HT-29 (cell line): ENCODE measurements at places on chromosomes 12 and 14. TPM values are rescaled to one million over a fixed set of nuclear protein-coding genes. Genes with fewer than 3 reads are reported as not detected.

GRCh38 chr14:77316872-77317301 is 3.8 kb downstream of the POMT2 start:
- no peak for DNase-seq

DNA sequence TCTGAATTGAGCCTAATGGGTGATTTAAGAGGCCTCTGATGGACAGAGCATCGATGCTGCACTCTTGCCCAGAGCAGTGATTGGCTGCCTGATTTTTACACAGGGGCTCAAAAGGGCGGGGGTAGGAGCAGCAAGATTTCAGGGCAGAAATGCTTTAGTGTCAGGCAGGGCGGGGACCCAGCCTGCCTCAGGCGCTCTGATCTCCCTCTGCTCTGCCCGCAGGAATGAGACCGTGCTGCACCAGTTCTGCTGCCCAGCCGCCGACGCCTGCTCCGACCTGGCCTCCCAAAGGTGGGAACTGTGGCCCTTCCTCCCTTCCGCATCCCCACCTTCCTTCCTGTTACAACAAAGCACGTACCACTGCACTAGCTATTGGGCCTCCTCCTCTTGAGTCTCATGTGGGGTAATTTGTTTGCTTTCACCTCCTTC is 32.4 kb downstream of the IQSEC3 start:
- no peak for DNase-seq

GRCh38 chr12:48602192-48602989 is 32.5 kb upstream of the LALBA start:
- no peak for DNase-seq

DNA sequence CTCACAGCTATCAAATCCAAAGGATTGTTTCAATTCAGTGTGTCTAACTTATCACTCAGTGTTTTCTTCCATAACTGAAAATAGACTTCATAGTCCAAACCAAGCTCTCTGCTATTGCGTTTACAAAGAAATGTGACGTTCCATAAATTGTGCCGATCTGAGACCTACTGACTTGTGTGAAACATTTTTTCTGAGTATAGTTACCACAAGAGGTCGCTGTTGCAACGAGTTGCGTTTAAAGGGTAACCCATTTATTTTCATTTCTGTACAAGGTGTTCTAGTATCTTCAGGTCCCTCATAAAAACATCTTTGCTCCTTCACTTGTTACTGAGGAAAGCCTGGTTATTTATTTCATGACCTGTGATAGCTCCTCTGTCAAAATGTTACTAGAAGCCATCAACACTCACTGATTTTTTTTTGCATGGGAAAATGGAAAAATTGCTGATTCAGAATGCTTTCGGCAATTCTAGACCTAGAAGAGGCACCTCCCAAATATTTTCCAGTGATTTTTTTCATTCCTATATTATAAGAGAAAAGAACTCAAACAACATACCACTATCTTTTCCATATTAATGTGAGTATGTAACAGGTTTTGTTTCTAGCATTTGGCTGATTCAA is 60.9 kb upstream of the OR4E1 start:
- peak; percentile 68 for DNase-seq

GRCh38 chr12:112665958-112666357 is 125.6 kb upstream of the RPH3A start:
- DNase-seq = no peak

GRCh38 chr12:45557016-45557415 is 172.5 kb upstream of the ARID2 start:
- no peak for DNase-seq

- DNase-seq = no peak
Measured at GRCh38 chr14:64610049-64610746, 60.4 kb downstream of the PPP1R36 start.

- no peak for DNase-seq
Measured at GRCh38 chr14:68094158-68094557, 274.6 kb downstream of the RAD51B start.

- DNase-seq = no peak
Measured at GRCh38 chr12:778615-779014, 26.2 kb downstream of the WNK1 start.

DNA sequence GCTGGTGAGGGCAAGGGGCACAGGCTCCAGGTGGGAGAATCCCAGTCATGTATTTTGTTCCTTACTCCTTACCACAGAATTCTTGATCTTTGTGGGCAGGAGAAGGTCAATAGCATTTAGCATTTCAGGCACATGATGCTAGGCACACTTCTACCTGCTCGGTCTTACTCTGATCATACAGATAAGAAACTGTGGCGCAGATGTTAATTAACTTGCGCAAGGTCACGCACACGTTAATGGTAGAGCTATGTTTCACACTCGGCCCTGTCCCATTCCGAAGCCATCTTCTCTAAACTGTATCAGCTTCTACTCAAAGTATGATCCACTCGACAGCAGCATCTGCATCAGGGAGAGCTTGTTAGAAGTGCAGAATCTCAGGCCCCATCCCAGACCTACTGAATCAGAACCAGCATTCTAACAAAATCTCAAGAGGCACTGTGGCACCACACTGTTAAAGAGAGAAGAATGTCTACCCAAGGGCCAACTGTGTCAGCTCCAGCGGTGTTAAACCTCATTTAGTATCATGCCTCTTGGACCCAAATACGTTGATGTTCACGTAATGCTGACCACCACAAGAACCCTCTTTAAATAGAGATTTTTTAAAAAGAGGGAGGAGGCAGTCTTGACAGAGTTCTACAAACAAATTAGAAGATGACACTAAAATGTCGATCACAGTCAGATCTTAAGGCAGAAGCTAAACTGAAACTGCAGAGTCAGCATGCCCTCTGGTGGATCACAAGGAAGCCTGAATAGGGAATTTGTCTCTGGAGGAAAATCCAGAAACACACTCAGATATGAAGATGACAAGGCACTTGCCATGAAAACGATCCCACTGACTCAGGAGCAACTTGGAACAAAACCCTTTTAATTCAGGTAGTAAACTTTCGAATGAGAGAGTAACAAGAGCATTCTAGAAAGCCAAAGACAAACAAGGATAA is 7.3 kb downstream of the STXBP6 start:
- DNase-seq = peak; percentile 42

GRCh38 chr14:79134361-79134760 is 964.2 kb downstream of the NRXN3 start:
- no peak for DNase-seq

DNA sequence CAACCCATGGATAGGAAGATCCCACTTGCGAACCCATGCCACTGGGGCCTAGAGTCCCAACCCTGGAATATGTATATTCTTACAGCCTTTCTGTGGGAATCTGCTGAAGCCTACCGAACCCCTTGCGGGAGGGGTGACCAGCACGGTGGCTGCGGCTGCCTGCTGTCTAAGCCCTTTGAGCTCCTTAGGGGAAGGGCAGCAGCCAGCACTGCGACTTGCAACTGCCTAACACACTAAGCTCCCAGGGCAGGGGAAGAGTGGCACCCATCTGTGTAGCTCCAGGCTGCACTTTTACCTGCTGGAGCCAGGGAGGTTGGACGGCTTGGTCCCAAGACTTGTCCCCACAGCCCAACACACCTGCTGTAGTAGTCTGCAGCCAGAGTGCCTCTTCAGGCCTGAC is 1968.7 kb upstream of the FLRT2 start:
- DNase-seq = no peak

GRCh38 chr14:22420598-22421186 is 168.3 kb downstream of the DAD1 start:
- peak; percentile 20 for DNase-seq

- no peak for DNase-seq
Measured at GRCh38 chr12:131618701-131619100, 92.2 kb upstream of the SFSWAP start.

- DNase-seq = no peak
Measured at GRCh38 chr12:49428793-49429192, 61.5 kb downstream of the SPATS2 start.

DNA sequence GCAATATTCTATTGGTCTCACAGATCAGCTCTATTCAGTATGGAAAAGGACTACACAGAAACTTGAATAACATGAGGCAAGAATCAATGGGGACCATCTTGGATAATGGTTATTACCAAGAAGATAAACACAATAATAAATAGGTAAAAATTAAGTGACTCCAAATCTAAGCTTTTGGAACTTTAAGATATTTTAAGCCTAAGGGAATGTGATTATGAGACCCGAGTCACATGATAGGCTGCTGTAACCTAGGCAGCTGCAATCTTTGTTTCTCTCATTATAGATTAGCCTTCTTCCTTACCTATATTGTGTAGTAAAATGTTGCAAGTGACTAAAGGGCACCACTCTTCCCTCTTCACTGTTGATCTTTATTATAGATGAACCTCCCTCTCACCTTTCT is 121.9 kb downstream of the SYT10 start:
- no peak for DNase-seq

The CCDC184 gene
- not detected in 2 replicates for total RNA-seq

The STON2 gene
- 1.6 and 3.5 TPM in 2 replicates for total RNA-seq

The C1R gene
- total RNA-seq = 0.03 and 0.53 TPM in 2 replicates

The CLEC14A gene
- total RNA-seq = not detected in 2 replicates

The CDKN3 gene
- total RNA-seq = 28.7 and 31.5 TPM in 2 replicates

The PROX2 gene
- not detected in 2 replicates for total RNA-seq

The KERA gene
- not detected in 2 replicates for total RNA-seq

The SDR9C7 gene
- total RNA-seq = not detected in 2 replicates

The PIK3C2G gene
- total RNA-seq = not detected in 2 replicates

The GPR84 gene
- not detected in 2 replicates for total RNA-seq
